ENCODE measurements at places on chromosomes 1 and 21.

GRCh38 chr1:109438798-109439297 is 12.6 kb upstream of the PSMA5 start:
- no peak for DNase-seq

DNA sequence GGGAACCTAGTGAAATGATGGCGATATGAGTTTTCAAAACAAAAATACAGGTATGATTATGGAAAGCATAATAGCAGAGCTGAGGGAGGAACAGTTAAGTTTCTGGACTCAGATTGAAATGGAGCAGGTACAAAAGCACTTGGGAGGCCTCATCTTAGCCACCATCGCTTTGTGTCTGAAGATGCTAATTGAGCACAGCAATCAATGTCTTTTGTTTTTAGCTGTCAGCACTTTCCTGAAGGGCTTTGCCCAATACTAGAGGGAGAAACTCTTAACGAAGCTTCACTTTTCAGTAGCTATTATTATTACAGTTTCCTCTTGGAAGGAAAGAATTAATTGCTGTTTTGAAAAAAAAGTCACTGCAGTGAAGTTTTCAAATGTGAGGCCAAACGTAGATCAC is 348.7 kb downstream of the RWDD3 start:
- no peak for DNase-seq

- no peak for DNase-seq
Observed at GRCh38 chr1:235940285-235940684, 73.6 kb upstream of the LYST start.

GRCh38 chr1:57423656-57424211 is at the start of gene DAB1:
Gene DAB1 (minus strand): TSS chr1:57424060. CDS start chr1:57291030, 133,030 bp downstream.
- peak; percentile 17 for DNase-seq

- no peak for DNase-seq
Observed at GRCh38 chr1:88741413-88741812, 57.3 kb downstream of the PKN2 start.

Measured in right hindlimb (tissue), 1 donor.